ENCODE measurements at places on chromosomes 3 and 15. TPM values are rescaled to one million over a fixed set of nuclear protein-coding genes. Genes with fewer than 3 reads are reported as not detected.

Gene SPATA12
- total RNA-seq: not detected

Gene POLR2M
- total RNA-seq: 47.1 TPM

Gene TRPC1
- total RNA-seq: 10.0 TPM

Gene CNTN3
- 2.2 TPM for total RNA-seq

Gene GOLGA6D
- not detected for total RNA-seq

Gene TMEM158
- total RNA-seq: 0.48 TPM

Gene EIF3J
- 92.7 TPM for total RNA-seq
